ENCODE measurements at places on chromosomes 1 and 21.

GRCh38 chr1:23148084-23148483, 20.6 kb downstream of the LUZP1 start:
- DNase-seq, result no peak

GRCh38 chr1:244322791-244323521, 128.8 kb downstream of the ADSS2 start:
- no peak for DNase-seq

GRCh38 chr1:15245593-15246360, 1.2 kb upstream of the FHAD1 start:
- no peak for DNase-seq

DNA sequence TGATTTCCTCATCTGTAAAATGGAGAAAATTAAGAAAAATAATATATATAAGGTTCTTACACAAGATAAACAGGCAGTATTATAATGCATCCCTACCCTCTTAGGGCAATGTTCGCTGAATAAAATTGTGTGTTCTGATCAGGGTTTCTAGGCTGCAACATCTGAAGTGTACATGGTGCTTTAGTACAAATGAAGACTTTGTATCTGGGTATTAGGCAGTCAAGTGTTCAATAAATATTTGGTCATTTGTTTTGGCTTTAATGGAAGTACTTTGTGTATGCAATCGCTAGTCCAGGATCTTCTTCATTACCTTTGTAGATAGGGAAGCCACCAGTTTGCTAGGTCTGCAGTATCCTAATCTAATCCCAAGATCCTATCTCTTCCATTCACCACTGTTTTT, 28.1 kb downstream of the DNASE2B start:
- DNase-seq, result no peak

GRCh38 chr21:45093035-45093532, 18.7 kb downstream of the ADARB1 start:
- no peak for DNase-seq

DNA sequence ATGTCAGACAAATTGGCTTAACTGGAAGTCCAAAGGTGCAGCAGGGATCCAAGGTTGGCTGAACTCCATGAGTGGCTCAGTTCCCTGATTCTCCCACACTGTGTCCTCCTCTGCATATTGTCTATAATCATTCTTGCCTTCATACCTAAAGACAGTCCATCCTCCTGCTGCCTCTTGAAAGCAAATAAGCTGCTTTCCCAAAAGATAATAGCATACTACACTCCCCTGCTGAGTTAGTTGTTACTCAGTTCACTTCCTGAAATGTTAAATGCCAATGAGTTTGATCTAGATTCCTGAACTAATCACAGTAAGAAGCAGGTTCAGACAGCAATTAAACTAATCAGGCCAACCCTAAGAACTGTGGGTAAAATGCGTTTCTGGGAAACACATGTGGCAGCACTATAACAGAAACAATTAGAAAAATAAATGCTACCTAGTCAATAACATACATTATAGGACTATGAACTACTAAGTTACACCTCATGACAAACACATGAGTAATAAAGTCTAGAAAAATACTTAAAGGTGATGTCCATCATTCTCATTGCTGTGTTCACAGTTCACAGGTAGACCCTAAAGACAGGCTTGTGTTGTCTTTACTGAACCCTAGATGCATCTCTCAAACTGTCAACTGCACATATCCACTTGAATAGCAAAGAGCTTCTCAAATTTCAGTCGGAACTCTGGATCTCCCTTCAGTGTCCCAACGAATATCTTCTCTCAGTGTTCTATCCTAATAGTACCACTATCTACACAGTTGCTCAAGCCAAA, 50.8 kb upstream of the BOLA1 start:
- DNase-seq, result no peak

GRCh38 chr1:86285796-86286195, 110.3 kb downstream of the ODF2L start:
- no peak for DNase-seq

GRCh38 chr1:218718206-218718605, 373.1 kb downstream of the TGFB2 start:
- no peak for DNase-seq

GRCh38 chr1:203796236-203796605, 798 bp downstream of the ZBED6 start:
- DNase-seq, result peak; percentile 46

DNA sequence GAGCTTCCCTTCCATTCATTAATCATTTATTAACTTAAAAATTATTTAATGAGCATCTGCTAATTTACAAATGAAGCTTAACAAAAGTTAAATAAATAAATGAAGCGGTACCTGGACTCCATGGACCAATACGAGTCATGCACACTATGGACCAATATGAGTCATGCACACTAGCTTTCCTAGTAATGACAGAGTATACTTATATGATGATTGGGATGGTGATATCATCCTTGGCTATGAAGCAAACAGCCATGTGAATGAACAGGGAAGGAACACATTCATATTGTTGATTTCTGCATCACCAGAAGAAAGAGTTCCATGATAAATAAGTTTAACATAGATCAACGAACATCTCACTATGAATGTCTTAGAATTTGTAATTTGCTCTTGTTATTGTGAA, 109.9 kb downstream of the SPAG17 start:
- no peak for DNase-seq

DNA sequence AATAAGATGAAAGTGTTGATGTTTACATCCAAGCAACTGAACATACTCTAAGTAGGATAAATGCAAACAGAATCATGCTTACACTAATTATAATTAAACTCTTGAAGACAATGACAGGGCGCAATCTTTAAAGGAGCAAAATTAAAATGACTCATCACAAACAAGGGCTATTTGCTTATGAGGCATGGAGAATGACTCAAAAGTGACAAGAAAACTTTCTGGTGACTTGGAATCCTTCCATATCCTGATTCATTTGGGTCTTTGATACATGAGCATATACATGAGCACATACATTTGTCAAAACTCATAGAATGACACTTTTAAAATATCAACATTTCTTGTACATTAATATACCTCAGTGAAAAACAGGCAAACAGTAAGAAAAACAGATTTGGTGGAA, 1632.3 kb downstream of the KCNT2 start:
- DNase-seq, result no peak

- no peak for DNase-seq
Measured at GRCh38 chr1:61740751-61741700, 1.3 kb upstream of the PATJ start.

DNA sequence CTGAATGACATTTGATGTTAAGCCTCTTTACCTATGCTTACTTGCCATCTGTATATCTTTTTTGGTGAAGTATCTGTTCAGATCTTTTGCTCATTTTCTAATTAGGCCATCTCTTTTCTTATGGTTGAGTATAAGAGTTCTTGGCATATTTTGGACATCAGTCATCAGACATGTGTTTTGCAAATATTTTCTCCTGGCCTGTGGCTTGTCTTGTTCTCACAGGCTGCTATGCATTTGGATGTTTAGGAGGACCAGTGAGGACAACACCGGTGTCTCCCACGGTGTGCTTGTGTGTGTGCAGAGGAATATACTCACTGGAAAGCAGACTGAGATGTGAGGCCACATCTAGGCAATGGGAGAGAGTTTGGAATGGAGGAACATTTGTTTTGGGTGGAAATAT, 87.1 kb upstream of the LYST start:
- DNase-seq, result no peak

DNA sequence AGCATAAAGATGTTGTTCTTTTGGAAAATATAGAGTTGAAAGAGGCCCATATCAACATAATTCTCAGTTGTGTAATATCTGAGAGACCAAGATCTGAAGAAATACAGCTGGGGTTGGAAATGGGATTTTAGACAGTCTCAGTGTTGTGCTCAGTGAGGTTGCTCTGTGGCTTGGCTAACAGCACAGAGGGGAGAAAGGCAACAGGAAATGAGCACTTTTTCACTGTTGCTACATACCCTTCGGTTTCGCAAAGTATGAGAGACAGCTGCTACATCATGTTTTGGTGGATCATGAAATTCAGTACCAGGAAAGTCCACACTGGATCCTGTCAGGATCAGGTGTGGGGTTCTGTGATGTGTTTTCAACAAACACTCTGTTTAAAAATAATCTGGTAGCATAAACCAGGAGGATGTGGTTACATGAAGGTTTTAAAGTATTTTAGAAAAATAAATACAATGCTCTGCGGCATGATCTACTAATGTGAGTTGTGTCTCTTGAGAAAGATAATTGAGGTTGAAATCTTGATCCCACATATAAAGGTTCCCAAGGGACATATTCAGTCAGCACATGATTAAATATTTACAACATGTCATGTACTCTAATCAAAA, 7.0 kb upstream of the GPR88 start:
- DNase-seq, result no peak

DNA sequence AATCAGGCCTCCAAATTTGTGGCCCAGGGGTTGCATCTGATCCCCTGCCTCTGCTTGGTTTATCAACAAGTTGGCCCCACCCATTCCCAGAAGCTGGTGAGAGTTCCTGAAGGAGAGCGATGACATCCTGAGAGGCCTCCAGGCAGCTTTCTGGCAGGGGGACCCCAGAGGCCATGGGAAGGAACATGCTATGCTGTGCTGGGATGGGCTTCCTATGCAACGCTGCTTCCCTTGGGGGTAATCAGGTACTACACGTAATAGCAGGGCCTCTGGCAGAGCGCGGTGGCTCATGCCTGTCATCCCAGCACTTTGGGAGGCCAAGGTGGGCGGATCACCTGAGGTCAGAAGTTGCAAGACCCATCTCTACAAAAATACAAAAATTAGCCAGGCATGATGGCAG, 8.4 kb upstream of the MTF1 start:
- no peak for DNase-seq

- DNase-seq, result no peak
Measured at GRCh38 chr1:240173836-240174235, 82.2 kb downstream of the FMN2 start.

- DNase-seq, result no peak
Measured at GRCh38 chr1:53732409-53732808, 6.6 kb downstream of the GLIS1 start.

DNA sequence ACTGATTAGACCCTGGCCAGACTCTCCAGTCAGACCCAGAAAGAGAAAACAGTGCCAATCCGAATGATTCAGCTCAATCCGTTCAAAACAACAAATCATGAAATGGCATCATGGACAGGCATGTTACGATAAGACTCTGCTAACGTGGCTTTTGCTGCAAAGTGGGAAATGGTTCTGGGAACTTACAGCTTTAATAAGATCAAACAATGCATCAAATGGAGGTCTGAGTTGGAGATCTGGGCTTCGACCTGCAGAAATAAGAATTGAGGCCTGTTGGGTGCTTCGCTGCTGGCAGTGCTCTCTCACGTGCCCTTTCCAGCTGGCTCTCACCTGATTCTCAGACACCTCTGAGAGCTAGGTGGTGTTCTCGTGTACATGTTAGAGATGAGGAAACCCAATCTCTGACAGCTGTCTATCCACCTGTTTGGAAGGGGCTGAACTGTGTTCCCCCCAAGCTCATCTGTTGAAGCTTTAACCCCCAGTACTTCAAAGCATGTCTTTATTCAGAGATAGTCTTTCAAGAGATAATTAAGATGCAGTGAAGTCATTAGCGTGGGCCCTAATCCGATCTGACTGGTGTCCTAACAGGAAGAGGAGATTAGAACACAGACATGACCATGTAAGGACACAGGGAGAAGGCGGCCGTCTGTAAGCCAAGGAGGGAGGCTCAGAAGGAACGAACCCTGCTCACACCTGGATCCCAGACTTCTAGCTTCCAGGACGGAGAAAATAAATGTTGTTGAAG, 45.5 kb upstream of the ETS2 start:
- DNase-seq, result no peak

GRCh38 chr1:234559902-234560676, 49.9 kb downstream of the IRF2BP2 start:
- no peak for DNase-seq

- no peak for DNase-seq
Measured at GRCh38 chr1:46197560-46197963, 672 bp downstream of the POMGNT1 start.

DNA sequence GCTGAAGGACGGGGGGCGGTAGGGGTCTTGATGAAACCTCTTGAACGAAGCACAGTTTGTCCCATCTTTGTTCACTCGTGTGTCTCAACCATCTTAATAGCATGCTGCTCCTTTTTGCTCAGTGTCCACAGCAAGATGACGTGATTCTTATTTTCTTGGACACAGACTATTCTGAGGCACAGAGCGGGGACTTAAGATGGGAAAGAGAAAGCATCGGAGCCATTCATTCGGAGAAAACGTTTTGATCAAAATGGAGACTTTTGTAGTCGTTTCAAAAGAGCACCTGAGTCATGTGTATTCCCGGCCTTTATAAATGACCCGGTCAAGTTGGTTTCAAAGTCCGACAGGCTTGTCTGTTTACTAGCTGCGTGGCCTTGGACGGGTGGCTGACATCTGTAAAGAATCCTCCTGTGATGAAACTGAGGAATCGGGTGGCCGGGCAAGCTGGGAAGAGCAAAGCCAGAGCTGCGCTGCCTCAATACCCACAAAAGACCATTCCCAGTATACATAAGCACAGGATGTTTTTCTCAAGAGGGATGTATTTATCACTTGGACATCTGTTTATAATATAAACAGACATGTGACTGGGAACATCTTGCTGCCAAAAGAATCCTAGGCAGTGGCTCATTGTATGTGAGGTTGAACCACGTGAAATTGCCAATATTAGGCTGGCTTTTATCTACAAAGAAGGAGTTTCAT, 18.5 kb downstream of the ETS2 start:
- no peak for DNase-seq
